ENCODE measurements at places on chromosomes 3 and 15.
A peak's percentile ranks its signal among the peaks of the same experiment; 100 is the strongest.

GRCh38 chr3:168974617-168975403 lies 688.7 kb downstream of the MECOM start:
- DNase-seq = no peak

DNA sequence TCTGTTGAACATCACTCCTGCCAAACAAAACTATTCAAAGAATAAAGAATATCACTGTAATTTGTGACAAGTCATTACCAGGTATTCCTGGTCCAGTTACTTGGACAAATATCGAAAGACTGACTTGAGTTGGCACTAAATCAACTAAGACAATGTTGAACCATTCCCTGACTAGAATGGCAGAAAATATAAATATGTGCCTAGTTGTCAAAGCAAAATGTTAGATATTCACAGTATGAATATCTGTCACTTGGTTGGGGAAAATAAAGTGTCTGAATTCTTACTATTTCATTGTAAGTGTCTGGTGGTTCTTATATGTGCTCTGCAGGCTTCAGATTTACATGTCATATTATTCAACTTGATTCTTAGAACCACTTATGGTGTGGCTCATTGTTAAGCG lies 470.2 kb downstream of the NAALADL2 start:
- DNase-seq = no peak

DNA sequence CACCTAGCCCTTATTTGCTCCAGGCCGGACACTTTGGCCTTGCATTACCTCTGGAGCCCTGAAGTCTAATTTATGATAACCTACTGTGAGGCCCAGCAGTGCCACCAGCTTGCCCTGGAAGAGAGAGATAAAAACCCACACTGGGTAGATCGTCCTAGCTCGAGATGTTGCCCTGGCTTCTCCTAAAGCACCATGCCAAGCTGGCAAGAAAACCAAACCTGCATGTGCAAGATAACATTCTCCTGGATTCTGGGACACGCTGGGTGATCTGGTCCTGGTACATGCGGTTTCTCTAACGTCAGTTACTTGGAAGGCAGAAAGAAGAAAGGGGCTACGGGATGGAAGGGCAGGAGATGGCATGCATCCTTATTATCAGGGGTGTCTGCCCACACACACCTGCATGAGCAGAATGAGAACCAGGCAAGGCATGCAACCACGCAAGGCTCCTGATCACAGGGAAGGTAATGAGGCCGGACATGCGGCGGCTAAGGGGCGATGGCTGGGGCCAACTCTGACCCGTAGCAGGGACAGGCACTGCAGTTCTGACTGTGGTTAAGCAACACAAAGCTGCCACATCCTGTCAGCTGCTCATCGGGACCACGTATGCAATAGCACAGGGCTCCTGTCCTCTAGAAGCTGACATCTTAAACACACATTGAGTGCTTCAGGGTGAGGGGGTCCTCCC lies 73.0 kb downstream of the OXNAD1 start:
- DNase-seq = no peak

GRCh38 chr15:47972738-47973137 lies 148.1 kb upstream of the SLC24A5 start:
- DNase-seq = no peak

- peak; percentile 1 for DNase-seq
Measured at GRCh38 chr3:18758047-18758704, 333.0 kb upstream of the SATB1 start.

DNA sequence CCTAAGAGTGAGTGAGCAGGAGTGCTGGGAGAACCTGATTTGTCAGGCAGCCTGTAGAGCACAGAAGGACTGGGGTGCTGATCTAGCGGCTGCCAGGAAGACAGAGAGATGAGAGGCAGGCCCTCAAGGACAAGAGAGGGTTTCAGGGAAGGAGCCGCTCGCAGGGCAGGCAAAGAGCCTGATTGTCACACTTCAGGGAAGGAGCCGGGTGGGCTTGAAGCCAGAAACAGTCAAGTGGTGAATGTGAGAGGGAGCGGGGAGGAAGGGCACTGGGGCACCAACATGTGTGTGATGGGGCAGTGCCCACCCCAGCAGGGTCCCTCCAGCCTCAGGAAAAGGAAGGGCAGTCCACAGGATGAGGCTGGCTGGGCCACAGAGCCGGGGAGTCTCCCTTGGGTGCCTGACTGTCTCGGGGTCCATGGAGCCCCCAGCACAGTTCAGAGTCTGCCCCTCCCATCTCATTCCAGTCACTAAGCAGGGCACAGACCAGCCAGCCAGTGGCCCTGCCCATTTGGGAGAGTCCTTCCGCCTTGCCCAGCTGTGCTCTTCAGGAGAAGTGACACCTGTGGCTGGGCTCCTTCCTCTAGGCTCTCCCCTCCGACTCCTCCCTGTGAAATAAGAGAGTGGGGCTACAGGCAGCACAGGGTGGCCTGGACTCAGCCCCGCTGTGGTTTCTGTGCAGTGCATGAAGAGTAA lies 148.6 kb downstream of the RAB11A start:
- no peak for DNase-seq

DNA sequence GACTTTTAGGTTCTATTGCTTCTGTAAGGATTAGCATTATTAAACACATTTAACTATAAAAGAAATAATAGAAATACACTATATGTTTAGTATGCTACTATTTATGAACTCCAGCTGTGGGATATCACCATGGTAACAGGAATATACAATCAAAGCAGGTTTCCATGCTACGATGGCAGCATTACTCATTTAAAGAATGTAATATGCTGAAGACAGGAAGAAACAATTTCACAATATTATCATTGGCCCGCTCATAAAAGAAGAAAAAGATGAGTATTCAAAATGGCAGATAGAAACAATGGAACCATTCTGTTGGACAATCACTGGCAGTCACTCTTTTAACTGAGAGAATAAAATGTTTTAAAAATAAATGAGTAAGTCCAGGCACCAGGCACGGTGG lies 153.4 kb downstream of the CBLB start:
- DNase-seq = no peak

DNA sequence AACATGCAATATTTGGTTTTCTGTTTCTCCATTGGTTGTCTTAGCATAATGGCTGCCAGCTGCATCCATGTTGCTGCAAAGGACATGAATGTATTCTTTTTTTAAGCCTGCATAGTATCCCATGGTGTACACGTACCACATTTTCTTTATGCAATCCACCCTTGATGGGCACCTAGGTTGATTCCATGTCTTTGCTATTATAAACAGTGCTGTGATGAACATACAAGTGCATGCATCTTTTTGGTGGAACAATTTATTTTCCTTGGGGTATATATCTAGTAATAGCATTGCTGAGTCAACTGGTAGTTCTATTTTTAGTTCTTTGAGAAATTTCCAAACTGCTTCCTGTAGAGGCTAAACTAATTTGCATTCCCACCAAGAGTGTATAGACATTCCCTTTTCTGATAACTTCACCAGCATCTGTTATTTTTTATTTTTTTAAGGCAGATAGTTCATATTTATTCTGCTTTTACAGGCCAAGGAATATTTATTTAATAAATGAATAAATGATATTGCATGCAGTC lies 62.4 kb upstream of the NPHP3 start:
- DNase-seq = no peak

DNA sequence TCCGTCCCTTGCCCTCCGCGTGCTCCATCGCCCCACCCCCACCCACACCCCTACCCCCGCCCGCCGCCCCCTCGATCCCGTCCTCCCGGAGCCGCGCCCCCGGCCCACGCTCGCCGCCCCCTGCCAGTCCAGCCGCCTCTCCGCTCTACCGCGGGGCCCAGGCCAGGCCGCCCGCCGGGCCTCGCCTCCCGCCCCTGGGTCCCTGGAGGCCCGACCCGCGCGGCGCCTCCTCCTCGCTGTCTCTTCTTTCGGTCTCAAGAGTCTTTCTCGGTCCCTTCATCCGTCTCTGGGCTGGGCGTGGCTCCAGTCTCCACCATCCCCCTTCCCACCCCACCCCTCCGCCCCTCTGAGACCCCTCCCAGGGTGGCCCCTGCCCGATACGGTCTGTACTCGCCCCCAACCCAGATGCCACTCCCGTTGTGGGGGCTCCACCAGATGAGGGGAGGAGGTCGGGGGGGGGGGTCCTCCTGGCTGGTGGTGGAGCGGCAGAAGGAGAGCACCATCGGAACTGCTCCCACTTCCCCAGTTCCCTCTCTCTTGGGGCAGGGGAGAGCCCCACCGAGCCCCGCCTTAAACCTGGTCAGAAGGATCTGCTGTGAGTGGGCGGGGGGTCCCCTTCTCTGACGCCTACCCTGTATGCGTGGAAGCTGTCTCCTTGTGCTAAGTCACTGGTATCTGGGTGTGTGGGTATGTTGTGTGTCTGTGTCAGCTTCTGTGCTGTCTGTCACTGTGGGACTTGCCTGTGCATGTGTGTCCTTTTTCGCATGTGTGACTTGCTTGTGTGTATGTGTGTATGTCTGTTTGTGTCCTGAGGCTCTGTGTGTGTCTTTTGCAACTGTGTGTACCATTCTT lies 1.0 kb downstream of the PRKCD start:
- DNase-seq = no peak

DNA sequence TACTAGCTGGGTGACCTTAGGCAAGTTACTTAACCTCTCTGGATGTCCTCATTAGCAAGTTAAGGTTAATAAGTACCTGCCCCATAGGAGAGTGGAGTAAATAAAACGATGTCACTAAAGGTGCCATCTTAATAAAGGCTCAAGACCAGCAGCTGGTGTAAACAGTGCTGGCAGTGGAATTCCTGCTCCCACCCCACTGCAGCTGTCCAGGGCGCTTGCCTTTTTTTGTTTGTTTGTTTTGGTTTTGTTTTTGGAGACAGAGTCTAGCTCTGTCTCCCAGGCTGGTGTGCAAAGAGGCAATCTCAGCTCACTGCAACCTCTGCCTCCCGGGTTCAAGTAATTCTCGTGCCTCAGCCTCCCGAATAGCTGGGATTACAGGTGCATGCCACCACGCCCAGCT lies 28.9 kb downstream of the IDH3A start:
- no peak for DNase-seq

All from NCI-H1694 (cell line).